ENCODE measurements at places on chromosomes 6 and 20. TPM values are rescaled to one million over a fixed set of nuclear protein-coding genes. Genes with fewer than 3 reads are reported as not detected.

- DNase-seq = no peak
These were observed 15.2 kb downstream of the APMAP start for GRCh38 chr20:24977336-24977735.

Gene TFAP2D
- total RNA-seq = not detected

Gene KCNQ5
- total RNA-seq = 28.9 TPM

Gene SPATA25
- total RNA-seq = 42.8 TPM

DNA sequence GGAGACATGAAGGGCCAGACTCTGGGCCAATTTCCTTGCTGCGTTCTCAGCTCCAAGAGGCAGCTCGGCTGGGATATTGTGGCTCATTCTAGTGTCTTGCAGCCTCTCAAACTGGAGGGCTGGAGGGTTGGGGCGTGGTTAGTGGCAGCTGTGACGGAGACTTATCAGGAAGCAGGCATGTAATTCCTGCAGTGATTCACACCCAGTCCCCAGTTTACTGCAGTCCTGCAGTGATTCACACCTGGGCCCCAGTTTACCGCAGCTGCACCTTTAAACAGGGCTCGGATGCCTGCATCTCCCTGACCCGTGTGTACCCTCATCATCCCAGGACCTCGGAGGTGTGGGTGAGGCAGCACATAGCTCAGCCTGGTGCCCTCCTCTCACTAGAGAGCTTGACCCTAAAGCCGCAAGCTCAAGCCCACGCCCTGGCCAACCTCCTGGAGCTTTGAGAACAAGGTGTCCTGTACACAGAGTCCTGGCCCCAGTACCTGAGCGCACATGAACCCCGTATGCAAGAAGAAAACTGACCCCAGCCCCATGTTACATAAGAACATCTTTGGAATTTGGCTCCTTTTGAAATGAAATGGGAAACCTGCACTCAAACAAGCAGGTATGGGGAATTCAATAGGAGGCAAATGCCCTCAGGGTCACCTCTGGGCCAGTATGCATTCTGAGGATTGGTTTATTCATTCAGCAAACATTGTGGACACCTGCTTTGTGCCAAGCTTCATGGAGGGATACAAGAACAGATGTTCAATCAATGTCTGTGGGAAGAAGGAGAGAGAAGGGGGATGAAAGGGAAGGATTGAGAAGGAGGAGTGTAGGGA lies 55.3 kb upstream of the FAM83D start:
- DNase-seq = no peak

DNA sequence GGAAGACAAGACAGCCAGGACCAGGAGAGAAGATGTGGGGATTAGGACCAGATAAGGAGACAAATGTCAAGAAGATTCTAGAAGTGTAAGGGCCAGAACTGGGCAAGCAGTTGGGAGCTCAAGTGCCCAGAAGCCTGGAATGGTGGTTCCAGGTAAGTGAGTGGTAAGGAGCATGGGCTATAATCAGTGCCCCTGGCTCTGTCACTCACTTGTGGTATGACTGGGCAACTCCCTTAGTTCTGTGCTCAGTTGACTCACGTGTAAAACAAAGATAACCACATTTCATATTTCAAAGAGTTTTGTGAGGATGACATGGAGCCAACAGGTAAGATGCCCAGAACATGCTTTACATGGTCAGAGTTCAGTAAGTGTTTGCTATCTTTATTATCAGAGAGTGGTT lies 11.2 kb downstream of the CCDC167 start:
- no peak for DNase-seq

DNA sequence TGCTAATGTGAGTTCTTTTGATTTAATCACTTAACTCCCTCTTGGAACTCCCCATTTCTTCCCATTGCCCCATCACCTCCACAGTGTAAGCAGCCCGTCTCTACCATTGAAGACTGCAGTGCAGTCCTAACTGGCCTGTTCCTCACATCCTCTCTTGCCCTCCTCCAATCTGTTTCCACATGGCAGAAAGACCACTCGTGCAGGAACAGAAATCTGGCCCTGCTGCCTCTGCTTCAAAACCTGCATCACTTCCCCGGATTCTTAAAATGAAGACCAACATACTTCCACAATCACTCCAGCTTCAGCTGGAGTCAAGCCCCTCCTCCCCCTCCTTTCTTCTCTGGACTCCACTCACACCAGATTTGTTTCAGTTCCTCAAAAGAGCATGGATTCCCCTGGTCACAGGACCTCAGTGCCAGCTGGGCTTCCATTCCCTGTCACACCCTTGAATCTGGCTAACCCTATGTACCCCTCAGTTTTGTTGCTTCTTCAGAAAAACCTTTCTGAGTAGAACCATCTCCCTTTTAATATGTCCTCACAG lies 802.3 kb downstream of the MAFB start:
- DNase-seq = no peak

DNA sequence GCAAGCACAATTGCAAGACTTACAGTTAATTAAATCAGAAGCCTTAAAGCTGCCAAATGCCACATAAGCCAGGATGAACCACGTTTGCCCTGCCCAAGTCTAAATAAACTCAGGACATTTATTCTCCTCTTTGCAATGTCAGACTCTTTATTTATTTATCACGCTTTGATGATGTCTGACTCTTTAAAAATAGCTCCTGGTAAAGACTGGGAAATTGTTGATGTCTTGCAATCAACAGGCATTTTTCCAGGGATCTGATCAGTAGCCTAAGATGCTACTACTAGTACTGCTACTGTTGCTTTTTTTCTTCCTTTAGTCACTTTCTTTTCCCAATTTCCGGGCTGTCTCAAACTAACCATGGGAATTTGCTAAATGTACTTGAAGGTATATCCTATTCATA lies 365.8 kb upstream of the MARCKS start:
- no peak for DNase-seq

Gene LRP11
- 11.9 TPM for total RNA-seq

GRCh38 chr6:34049395-34050342 lies 96.2 kb downstream of the GRM4 start:
- no peak for DNase-seq

DNA sequence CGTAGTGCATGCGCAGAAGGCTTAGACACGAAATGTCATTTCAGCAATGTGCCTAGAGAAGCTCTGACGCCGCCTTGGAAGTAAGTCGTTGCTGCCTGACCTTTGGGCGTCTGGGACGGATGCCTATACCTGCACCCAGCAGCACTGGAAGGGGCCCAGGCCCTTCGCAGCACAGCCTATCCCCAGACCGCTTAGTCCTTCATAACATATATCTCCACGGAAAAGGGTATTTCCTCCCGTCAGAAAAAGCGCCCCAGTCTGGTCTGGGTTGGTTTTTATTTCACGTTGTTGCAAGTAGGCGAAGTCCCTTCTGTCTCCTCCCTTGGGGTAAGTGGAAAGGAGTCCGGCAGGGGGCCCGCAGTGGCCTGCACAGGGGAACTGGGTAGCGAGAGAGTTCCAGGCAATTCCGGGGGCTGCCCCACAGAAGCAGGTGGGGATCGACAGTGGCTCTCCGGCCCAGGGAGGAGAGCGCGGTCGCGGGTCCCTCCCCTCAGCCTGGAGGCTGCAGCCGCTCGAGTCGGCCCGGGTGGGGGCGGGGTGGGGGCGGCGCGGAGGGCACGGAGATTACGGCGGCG lies 559 bp upstream of the EYA4 start:
- peak; percentile 42 for DNase-seq

DNA sequence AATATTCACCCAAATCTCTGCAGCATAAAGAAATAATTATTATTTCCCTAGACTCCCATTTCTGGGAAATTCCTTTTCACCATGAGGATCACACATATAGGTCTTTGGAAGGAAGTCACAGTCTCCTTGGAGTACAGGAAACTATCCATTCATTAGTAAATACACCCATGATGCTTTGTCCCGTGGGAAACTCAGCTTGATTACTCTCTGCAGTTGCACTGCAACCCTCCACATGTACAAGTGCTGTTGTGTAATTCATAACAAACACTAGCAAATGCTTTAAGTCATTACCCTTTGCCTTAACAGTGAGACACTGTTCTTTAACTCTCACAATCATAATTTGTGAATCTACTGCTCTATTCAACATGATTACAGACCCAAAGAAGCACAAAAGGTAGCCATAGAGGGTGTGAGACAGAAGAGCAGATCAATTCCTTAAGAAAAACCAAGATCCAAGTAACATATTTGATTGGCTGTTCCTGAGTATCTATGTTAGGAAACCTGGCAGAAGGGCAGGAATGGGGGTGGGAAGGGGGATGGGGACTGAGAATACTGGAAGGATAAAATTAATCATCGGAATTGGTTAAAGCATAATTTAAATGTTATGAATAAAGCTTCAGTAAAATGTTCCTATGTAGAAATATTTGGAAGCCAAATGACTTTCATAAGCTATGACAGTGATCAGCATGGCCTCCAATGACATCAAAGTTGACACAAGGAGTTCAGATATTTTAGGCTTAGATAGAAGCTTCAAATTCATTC lies 268.0 kb downstream of the HACE1 start:
- DNase-seq = no peak

- DNase-seq = no peak
These were observed 88.7 kb upstream of the FRMD1 start for GRCh38 chr6:168167431-168168315.

DNA sequence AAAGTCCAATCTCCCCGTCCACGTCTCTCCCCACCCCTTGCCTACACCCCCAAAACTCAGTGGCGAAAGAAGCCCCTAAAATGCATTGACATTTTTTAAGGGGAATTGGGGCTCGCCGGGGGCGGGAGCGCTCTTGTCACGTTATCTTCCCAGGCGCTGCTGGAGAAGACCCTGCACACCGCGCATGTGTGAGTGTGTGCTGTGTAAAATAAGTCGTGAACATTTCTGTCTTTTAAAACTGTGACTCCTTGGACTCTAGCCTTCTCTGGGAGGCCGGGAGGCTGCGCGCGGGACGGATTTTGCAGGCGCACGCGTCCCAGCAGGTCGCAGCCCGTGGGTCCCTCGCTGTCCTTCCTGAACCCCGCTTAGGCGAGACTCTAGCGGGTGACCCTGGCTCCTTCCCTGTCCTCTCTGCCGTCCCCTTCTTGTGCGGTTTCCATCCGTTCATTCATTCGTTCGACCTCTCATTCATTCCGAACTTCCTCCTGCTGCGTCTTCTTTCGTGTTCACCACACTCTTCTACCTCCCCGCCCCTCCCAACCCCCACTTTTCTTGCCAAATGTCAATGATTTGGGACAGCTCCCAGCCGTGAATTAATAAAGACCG lies 2.2 kb downstream of the NRN1 start:
- DNase-seq = no peak

- DNase-seq = no peak
These were observed 261.8 kb upstream of the QKI start for GRCh38 chr6:163152701-163153100.

- no peak for DNase-seq
These were observed 42.4 kb downstream of the PTCHD4 start for GRCh38 chr6:48068278-48069251.

Gene BTN1A1
- not detected for total RNA-seq

DNA sequence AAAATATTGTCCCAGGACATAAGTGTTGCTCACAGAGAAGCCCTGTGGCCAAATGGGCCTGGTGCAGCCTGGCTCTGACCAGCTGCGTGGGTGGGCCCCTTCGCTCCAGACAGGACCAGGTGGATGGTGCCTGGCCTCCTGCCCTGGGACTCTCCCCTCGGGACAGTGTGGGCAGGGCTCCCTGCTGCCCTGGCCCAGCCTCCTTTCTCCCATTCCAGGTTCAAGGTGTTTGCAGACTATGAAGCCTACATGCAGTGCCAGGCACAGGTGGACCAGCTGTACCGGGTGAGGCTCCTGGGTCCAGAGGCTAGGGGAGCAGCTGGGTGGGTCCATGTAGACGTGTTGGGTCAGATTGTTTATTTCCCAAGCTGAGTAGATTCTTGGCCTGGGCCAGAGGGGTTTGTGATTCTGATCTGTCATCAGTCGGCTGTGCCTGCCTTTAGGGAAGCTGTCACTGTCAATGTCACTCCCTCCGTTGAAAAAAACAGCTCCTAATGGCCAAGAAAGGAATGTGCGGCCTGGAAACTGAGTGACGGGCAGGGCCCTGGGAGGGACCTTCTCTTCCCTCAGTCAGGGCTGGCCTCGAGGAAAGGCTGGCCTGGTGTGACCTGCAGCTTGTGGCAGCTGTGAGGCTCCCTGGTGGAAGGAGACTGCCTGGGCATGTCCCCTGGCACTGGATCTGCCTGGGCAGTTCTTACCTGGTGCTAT lies 47.7 kb downstream of the PYGB start:
- no peak for DNase-seq

DNA sequence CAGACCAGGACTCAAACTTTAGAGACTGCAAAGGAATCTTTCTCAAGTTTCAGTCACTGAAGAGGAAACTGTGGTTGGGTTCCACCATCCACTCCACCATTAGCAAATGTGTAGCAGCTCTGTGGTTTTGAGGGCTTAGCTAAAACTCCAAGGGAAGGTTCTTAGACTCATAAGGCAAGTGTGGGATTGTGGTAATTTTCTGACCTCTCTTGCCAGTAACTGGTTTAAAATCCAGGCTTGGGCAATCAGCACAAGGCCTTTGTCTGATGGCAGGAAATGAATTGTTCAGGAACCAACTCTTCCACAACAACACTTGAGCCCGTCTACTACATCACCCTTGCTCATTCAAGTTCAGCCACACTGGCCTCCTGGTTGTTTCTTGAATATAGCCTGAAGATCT lies 68.6 kb upstream of the FBXL4 start:
- DNase-seq = no peak

Gene CST7
- total RNA-seq = not detected

Gene BEND6
- 0.09 TPM for total RNA-seq

Gene SEL1L2
- total RNA-seq = not detected

Gene SNRPB
- total RNA-seq = 290 TPM

DNA sequence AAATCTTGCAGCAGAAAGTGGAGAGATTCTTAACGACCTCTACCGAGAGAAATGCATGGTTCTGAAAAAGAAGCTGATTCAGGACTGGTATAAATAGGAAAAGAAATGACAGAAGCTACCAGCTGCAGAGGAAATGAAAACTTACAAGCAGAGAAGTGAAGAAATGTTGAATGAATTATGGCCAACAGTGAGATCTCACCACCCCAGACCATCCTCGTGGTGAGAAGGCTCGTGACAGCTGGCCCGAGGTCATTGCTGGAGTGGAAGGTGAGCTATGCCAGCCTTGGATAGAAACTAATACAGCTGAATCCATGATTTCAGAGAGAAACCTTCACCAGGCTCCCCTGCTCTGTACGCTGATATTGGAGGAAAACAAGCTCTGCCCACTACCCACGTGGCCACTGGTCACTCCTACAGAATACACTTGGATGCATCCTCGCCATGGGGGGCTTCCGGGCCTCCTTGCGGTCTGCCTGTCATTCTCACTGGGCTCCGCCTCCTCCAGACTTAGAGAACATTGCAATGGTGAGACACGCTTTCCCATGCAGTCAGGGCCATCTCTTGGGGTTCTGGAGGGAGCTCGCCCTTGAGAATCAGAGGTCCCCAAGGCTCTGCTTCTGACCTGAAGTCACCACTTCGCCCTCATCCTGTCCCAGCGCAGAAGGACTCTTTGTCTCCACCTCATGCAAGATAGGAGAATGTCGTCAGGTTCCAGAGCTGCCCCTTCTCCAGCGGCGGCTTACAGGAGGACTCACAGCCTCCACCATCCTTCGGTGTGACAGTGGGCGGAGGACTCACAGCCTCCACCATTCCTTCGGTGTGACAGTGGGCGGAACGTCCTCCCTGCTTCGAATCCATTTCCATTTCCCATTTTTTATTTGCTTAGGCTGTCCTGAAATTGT lies 10.6 kb upstream of the TUBB2B start:
- DNase-seq = no peak
